ENCODE measurements at places on chromosomes 7 and 10. TPM values are rescaled to one million over a fixed set of nuclear protein-coding genes. Genes with fewer than 3 reads are reported as not detected.

- no peaks in the 10 kb centered on the region for H3K27me3 ChIP-seq
- H3K27ac ChIP-seq = peak overlapping the region; percentile 49
- no peak overlapping the region for H3K4me3 ChIP-seq
- H3K36me3 ChIP-seq = peaks cover 41% of the 10 kb centered on the region
- H3K4me1 ChIP-seq = peaks cover 79% of the 10 kb centered on the region
- no peak for DNase-seq
These were observed 60.2 kb downstream of the STK17A start for GRCh38 chr7:43642897-43643630.

Gene CEP55
- total RNA-seq = 0.50 TPM

GRCh38 chr10:52353960-52354394 lies 39.9 kb downstream of the DKK1 start:
- H3K4me1 ChIP-seq = no peaks in the 10 kb centered on the region
- H3K27ac ChIP-seq = no peak overlapping the region
- no peaks in the 10 kb centered on the region for H3K27me3 ChIP-seq
- H3K4me3 ChIP-seq = no peak overlapping the region

Gene GJD4
- total RNA-seq = not detected

- DNase-seq = no peak
- H3K27ac ChIP-seq = no peak overlapping the region
- H3K36me3 ChIP-seq = no peaks in the 10 kb centered on the region
- H3K4me1 ChIP-seq = peaks cover 19% of the 10 kb centered on the region
These were observed 23.6 kb upstream of the TTYH3 start for GRCh38 chr7:2607923-2608904.

DNA sequence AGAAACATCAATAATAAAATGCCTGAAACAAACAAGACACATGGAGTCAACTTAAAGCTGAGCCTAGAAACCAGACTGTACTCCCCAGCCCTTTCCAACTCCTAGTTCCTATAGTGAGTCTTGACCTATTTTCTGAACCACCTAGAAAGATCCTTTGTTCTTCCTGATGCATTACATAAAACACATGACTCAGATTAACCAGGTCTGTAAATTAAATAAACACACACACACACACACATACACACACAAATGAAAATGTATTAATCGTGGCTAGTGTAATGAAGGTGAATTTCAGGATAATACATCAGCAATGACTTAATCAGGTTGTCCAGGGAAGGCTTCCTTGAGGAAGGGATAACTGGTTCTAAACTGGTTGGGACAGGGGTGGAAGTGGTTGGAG lies 104.7 kb downstream of the ST8SIA6 start:
- no peaks in the 10 kb centered on the region for H3K36me3 ChIP-seq
- no peak overlapping the region for H3K4me3 ChIP-seq
- H3K27ac ChIP-seq = no peak overlapping the region

Gene LIPF
- not detected for total RNA-seq

- no peak overlapping the region for H3K27ac ChIP-seq
- no peaks in the 10 kb centered on the region for H3K27me3 ChIP-seq
- H3K36me3 ChIP-seq = no peaks in the 10 kb centered on the region
- no peaks in the 10 kb centered on the region for H3K4me1 ChIP-seq
- no peak for DNase-seq
- H3K4me3 ChIP-seq = no peak overlapping the region
These were observed 64.9 kb downstream of the NPTX2 start for GRCh38 chr7:98681951-98682350.

Gene HYAL4
- not detected for total RNA-seq

- no peak for DNase-seq
- no peaks in the 10 kb centered on the region for H3K36me3 ChIP-seq
- H3K27me3 ChIP-seq = no peaks in the 10 kb centered on the region
These were observed 83.8 kb downstream of the CPEB3 start for GRCh38 chr10:92207061-92207460.

Gene CTBP2
- total RNA-seq = 120 TPM

GRCh38 chr10:46222364-46222935 lies 64.3 kb upstream of the ANTXRL start:
- H3K27me3 ChIP-seq = no peaks in the 10 kb centered on the region
- no peak for DNase-seq
- H3K27ac ChIP-seq = no peak overlapping the region
- H3K4me3 ChIP-seq = no peak overlapping the region
- no peaks in the 10 kb centered on the region for H3K4me1 ChIP-seq
- H3K36me3 ChIP-seq = no peaks in the 10 kb centered on the region

Gene ZNF655
- 196 TPM for total RNA-seq

DNA sequence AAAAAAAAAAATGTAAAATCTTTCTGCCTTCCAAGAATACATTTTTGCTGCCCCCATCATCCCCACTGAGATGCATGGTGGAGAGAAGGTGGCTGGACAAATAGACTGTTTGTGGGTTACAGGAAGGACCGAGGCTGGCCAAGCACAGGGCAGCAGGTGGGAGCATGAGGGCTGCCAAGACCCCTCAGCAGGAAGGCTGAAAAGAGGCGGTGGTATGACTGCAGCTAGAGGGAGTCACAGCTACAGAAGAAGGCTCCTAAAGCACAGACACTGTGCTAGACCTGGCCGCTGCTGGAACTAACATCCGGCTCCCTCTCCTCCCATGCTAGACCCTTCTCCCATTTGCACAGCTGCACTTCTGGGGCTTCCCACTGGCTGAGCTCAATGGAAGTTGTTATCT lies 289.6 kb downstream of the TCERG1L start:
- no peak overlapping the region for H3K27ac ChIP-seq
- DNase-seq = no peak
- no peaks in the 10 kb centered on the region for H3K36me3 ChIP-seq
- no peaks in the 10 kb centered on the region for H3K27me3 ChIP-seq
- no peak overlapping the region for H3K4me3 ChIP-seq

Gene NPSR1
- not detected for total RNA-seq

DNA sequence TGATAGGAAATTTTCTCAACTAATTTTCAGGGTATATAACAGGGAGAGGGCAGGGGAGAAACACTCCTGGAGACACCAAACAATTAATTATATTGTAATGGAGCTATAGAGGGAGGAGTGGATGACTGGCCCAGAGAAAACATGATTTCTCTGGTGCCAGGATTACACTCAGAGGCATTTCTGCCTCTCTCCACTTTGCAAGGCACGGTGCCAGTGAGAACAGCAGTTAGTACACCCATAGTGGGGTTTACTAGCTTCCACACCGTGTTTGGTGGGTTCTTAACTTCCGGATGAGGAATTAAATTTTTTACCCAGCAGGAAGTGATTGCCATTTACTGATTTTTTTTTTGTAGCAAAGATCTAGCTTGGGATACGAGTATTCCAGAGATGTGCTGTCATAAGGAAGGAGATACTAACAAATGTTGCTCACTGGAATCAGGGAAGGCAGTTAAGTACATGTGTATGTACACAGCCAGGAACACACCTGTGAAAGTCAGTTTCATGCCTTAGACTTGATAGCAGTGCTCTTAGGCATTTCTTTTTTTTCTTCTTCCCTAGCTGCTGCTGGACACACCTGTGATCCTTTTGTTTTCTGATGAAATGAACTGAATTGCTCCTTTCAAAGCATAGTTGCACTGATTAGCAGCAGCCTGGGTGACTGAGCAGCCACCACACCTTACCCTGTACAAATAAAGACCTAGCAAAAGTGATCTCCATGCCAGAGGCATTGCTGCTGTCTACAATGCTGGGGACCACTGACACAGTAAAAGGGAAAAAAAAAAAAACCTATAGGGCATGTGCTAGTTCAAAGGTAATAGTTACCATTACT lies 58.1 kb downstream of the POLL start:
- H3K27ac ChIP-seq = no peak overlapping the region
- H3K36me3 ChIP-seq = peaks cover 22% of the 10 kb centered on the region
- H3K4me3 ChIP-seq = no peak overlapping the region
- H3K27me3 ChIP-seq = no peaks in the 10 kb centered on the region
- no peak for DNase-seq

Gene CAPZA2
- total RNA-seq = 135 TPM

DNA sequence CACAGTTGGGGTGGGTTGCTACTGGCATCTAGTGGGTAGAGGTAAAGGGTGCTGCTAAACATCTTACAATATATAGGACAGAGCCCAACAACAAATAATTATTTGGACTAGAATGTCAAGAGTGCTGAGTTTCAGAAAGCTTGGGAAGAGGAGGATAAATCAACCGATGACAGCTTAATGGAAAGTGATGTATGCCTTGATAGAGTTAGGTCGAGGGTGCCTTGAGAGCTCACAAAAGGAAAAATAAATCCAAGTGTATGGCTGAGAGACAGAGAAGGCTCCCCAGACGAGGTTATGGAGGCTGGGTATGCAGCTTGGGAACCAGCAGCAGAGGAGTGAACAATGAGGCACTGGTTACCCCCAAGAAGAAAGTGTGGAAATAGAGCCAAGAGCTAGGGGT lies 211.1 kb downstream of the HDAC9 start:
- no peaks in the 10 kb centered on the region for H3K36me3 ChIP-seq
- no peak overlapping the region for H3K27ac ChIP-seq
- H3K27me3 ChIP-seq = no peaks in the 10 kb centered on the region
- DNase-seq = no peak
- no peaks in the 10 kb centered on the region for H3K4me1 ChIP-seq

Gene FLNC
- total RNA-seq = 0.05 TPM

DNA sequence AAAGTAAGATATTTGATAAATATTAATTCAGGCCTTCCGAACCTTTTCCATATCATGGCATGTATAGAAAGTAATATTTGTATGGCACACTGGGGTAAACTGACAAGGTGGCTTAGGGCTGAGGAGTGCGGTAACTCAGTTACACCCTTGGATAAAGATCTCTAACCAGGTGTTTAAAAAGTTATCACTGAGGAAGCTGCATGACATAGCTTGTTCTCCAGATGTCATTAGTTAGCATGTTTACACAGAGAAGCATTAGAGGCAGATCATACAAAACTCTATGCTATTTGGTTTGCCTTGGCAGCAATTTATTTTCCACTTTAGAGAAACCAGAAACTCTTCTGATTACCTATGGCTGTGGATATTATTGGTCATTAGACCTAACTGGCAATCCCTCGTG lies 118.2 kb downstream of the ST7 start:
- no peak overlapping the region for H3K4me3 ChIP-seq
- no peaks in the 10 kb centered on the region for H3K27me3 ChIP-seq
- H3K4me1 ChIP-seq = peaks cover 5% of the 10 kb centered on the region
- H3K36me3 ChIP-seq = no peaks in the 10 kb centered on the region

GRCh38 chr7:36854652-36855051 lies 130.4 kb upstream of the AOAH start:
- H3K27me3 ChIP-seq = no peaks in the 10 kb centered on the region
- peaks cover 18% of the 10 kb centered on the region for H3K36me3 ChIP-seq
- H3K4me3 ChIP-seq = no peak overlapping the region
- H3K4me1 ChIP-seq = no peaks in the 10 kb centered on the region
- no peak overlapping the region for H3K27ac ChIP-seq

- H3K27ac ChIP-seq = no peak overlapping the region
- H3K36me3 ChIP-seq = no peaks in the 10 kb centered on the region
- no peaks in the 10 kb centered on the region for H3K27me3 ChIP-seq
- no peak overlapping the region for H3K4me3 ChIP-seq
These were observed 260.2 kb upstream of the BMPER start for GRCh38 chr7:33645104-33645503.

GRCh38 chr7:30780941-30781340 lies 9.7 kb downstream of the MINDY4 start:
- no peak overlapping the region for H3K4me3 ChIP-seq
- no peaks in the 10 kb centered on the region for H3K27me3 ChIP-seq
- no peaks in the 10 kb centered on the region for H3K4me1 ChIP-seq
- no peak for DNase-seq
- H3K36me3 ChIP-seq = no peaks in the 10 kb centered on the region
- H3K27ac ChIP-seq = no peak overlapping the region
